NAMALWA (cell line): ENCODE measurements at places on chromosomes 2 and 18.

DNA sequence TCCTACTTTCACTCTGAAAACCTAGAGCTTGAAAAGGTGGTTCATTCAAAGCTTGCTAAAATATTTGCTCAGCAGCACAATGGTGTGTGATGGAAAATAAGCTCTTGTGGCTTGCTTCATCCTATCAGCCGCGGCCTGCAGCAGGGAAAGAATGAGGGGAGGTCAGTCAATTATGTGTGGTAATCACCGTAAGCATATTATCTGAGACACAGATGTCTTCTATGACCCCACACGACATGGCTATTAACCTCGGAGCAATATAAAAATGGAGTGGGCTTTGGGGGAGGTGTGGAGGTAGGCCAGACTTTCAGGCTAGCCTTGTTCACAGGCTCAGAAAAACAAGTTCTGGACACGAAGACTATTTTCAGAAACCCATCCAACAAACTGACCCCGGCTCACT is 98.4 kb upstream of the SIX3 start:
- DNase-seq, result no peak

GRCh38 chr2:190781604-190782198 is 98.9 kb upstream of the GLS start:
- DNase-seq, result peak; percentile 68

DNA sequence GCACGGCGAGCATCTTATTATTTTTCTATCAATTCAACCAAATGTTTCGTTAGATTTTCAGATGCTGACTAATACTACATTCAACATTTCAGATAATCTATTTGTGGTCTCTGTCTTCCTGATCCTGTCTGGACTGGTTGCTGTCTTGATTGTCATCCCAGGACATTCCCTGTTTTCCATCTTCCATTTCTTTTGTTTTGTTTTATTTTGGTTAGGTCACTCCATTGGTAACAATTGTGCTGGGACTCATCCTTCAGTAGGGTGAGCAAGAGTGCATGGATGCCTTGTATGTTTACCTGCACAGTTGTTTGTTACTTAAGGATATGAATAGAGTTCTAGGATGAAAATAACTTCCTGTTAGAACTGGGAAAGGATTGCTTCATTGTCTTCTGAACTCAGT is 55.9 kb upstream of the ACYP2 start:
- DNase-seq, result no peak

DNA sequence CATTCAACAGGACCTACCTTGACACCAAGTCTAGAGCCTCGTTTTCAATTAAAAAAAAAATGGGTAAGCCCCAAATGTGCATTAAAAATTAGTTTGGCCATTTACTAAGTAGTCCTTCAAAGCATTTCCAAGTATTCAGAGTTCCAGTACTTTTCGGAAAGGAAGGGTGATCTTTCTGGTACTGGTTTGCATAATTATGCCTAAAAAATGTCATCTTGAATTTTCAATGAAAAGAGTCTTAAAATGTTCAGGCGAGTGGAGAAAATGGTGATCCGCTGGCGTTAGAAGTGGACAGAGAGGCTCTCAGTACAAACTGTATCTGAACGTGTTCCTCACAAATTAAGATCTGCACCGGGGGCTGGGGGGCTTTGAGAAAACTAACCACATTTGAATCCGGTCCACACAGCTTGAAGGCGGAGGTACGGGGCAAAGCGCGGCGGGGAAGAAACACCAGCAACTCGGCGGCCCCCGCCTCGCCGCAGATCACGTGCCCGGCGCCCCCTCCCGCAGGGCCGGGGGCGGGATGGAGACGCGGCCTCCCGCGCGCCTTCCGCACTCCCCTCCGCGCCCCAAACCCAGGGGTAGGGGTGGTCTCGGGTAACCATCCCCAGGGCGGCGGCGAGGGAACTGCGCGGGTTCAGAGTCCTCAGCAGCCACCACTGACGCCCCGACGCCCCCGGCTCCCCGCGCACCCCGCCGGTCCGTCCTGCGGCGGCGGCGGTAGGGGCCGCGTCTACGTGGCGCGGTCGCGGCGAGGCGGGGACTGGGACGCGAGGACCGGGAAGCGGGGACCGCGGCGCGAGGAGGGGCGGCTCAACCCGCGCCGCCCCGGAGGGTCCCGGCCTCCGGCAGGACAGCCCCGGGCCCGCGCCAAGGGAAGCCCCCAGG is 564 bp downstream of the LPIN2 start:
- DNase-seq, result peak; percentile 70

GRCh38 chr2:216713691-216714336 is 18.5 kb upstream of the IGFBP5 start:
- no peak for DNase-seq

GRCh38 chr2:169828141-169828811 is 1.0 kb downstream of the UBR3 start:
- peak; percentile 77 for DNase-seq

- no peak for DNase-seq
Measured at GRCh38 chr18:58359620-58360019, 269.3 kb downstream of the ALPK2 start.

DNA sequence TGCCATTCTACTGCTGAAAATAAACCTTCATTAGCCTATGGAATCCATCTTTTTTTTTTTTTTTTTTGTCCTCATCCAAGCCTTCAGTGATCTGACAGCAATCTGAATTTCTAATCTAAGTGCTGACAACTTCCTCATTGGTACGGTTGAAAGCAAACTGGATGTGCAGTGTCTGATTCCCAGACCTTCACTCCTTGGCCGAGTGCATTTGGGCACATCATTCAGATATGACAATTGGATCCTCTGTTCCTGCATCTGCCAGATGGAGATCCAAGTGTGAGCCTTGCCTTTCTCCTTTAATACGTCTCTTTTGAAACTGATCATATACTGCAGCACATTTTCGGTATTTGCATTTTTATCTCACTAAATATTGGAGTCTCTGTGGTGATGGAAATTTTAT is 713.1 kb downstream of the DCDC2C start:
- DNase-seq, result no peak

DNA sequence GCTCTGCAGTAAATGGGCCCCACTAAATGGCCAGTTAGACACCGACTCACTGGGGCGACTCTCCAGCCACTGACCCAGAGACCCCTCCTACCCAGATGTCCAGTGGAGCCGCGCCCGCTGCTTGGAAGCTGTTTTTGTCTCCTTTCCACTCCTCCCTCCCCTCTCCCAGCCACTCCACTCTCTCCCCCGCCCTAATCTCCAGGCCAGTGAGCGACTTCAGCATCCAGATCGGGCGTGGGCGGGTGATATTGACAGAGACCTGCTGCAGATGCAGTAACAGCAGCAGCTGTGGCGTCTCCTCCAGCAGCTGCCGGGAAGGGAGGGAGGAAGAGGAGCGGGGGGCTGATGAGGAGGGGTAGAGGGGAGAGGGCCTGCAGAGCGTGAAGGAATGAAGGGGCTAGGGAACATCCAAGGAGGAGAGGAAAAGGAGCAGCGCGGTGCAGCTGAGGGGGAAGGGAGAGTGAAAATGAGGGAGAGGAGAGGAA is at the start of gene SCN7A:
Gene SCN7A, minus strand, starts transcription at position 110 of the 485 bp plus-strand sequence. CDS start 16,553 bp downstream, outside the sequence.
- DNase-seq, result no peak

- no peak for DNase-seq
Measured at GRCh38 chr2:232488721-232489300, 1.2 kb upstream of the ECEL1 start.

- DNase-seq, result no peak
Measured at GRCh38 chr18:30944773-30945417, 97.6 kb downstream of the DSC3 start.

DNA sequence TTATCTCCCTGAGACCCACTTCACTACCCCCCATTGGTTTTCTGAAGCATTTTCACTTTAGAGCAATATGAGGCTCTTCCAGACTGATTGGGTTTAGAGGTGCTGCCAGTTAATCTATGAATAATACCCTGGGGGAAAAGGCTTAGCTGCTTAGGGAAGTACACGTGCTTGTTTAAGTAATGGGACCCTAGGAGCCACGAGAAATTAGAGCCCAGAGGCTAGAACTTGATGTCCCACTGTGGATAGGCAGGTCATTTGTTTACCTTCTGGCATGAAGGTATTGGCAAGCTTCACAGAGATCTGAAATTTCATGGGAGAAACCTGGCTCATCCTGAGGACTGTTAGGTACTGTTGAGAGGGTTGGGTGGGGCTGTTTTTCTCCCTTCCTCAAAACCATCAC is 59.7 kb downstream of the CLIP4 start:
- no peak for DNase-seq

DNA sequence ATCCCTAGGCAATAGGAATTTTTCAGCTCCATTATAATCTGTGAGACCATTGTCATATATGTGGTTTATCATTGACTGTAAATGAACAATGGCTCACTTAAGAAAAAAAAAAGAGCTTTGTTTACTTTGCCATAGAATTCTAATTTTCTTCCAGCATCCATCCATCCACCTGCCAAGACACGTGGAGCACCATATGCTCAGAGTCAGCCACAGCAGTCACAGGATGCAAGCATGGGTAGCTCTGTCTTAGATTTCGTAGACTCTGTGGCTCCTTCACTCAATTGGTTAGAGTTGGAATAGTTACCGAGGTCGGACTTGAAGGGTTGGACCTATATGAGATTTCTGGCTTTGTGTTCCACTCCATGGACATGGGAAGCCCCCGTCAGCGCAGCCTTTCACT is 75.6 kb downstream of the COA5 start:
- no peak for DNase-seq

GRCh38 chr18:57480733-57481132 is 45.6 kb downstream of the ONECUT2 start:
- DNase-seq, result no peak

DNA sequence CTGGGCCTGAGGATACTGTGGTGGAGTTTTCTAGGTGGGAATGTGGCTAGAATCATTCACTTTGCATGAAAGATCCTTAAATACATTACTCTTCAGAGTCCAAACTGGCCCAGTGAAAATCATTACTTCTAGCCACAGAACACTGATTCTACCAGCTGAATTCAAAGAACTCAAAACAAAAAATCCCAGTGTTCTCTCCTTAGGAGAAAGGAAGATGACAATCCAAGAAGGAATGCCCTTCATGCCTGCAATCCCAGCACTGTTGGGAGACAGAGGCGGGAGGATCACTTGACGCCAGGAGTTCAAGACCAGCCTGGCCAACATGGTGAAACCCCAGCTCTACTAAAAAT is 35.2 kb downstream of the FAM228A start:
- no peak for DNase-seq

DNA sequence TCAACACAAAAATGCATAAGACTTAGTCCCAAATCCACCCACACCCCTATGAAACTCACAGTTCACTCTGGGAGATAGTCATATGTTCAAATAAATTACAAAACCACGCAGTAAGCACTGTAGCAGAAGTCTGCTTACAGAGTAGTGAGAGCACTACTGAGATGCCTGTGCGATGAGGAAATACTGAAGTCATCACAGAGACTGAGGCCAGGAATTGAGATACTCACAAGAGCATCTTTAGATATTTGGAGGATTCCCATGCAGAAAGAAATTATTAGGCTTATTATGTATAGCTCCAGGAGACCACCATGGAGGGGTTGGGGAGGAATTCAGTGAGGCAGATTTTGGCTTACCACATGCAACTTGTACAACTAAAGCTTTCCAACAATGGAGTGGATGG is 82.3 kb downstream of the ANTXR1 start:
- no peak for DNase-seq

DNA sequence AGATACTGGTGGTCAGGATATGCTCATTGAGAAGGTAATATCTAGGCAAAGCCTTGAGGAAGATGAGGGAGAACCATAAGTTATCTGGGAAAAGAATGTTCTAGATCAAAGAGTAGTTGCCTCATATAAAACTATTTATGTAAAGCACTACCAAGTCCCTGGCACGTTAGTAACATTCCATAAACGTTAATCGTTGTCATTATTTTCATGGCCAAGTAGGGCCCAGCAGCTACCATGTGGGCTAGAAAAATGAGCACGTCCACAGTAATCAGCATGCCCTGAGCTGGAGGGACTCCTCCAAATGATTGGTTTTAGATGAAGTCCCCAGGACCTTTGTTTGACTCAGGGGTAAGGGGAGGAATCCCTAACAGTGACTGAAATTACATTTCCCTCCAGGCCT is 32.7 kb upstream of the AFTPH start:
- no peak for DNase-seq

DNA sequence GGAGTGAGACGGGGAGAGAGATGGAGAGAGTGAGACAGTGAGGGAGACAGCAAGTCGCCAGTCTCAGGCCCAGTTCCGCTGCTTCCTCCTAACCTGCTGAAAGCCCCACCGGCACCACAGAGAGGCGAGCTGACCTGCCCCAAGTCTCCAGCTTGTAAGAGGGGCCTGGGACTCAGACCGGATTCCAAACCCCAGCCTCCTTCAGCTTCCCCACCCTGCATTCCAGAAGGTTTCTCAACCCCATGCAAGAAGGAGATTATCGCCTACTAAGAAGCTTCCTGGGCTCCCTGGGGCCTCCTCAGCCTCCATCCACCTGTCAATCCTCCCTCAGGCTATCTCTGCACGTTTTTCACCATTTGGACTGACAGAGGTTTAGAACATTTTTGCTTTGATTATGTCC is 173.1 kb upstream of the RAB6C start:
- no peak for DNase-seq

DNA sequence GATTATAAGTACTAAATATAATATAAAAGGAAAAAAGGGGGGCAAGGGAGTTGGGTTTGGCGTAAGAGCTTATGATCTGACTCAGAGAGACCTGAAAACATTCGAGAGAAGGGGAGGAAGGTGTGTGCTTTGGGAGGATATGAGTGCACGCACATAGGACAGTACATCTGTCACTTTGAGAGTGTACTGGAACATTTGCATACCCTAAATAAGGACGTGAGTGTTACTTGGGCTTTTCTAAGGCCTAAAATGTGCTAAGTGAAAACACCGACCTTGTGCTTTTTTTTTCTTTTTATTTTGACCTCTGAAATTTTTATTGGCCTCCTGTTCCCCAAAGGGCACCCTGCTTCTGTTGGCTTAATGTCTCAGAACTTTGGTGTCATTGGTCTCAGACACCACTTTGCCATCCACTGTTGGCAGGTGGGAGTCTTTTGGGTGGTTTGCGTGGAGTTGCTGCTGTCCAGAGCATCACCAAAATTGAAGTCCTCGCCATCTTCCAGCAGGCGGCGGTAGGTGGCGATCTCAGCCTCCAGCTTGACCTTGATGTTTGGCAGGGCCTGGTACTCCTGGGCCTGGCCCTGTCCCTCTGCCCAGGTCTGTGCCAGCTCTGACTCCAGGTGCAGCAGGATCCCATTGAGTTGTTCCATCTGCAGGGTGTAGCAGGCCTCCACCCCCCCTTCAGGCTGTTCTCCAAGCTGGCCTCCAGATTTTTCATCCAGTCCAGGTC is 57.7 kb downstream of the CD28 start:
- no peak for DNase-seq
